ENCODE measurements at places on chromosomes 11 and 22. TPM values are rescaled to one million over a fixed set of nuclear protein-coding genes. Genes with fewer than 3 reads are reported as not detected.

GRCh38 chr22:33300165-33300564 lies 242.0 kb upstream of the SYN3 start:
- DNase-seq = no peak

DNA sequence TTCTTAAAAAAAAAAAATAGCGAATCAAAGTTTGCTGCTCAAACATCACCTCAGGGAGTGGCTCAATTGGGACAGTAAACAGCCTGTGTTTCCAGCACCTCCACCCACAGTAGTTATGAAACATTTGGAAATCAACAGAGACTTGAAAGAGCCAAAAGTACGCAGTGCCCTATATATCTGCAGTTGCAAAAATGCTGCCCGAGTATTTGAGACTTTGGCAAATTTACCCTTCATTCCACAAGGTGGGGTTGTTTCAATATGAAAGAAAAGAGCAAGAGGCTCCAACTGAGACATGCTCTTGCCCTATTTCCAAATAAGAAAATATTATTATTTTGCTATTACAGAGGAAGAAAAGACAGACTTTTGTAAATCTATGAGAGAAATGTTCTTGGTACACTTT lies 851.1 kb upstream of the RAG2 start:
- no peak for DNase-seq

GRCh38 chr11:2798951-2799761 lies 86.4 kb downstream of the CDKN1C start:
- DNase-seq = peak; percentile 56

DNA sequence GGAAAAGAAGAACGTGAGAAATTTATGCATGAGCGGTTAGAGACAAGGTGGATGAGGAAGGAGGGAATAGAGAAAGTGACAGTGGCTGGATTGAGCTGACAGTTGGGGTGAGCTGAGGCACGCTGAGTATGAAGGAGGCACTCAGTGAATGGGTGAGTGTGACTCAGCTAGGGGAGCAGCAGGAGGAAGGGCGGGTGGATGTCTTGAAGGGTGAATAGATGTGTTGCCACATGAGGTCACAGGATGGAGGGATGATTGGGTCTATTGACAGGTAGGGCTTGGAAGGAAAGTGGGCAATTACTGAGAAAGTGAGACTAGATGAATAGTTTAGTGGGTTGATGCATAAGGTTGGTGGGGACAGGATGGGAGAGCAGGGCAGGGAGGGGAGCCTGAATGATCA lies 8.0 kb downstream of the IFITM10 start:
- DNase-seq = peak; percentile 37

- DNase-seq = no peak
Observed at GRCh38 chr11:122159173-122159721, 43.2 kb upstream of the BLID start.

GRCh38 chr22:49284056-49284784 lies 543.5 kb downstream of the BRD1 start:
- peak; percentile 58 for DNase-seq

- DNase-seq = no peak
Observed at GRCh38 chr11:108486331-108486730, 11.9 kb downstream of the POGLUT3 start.

DNA sequence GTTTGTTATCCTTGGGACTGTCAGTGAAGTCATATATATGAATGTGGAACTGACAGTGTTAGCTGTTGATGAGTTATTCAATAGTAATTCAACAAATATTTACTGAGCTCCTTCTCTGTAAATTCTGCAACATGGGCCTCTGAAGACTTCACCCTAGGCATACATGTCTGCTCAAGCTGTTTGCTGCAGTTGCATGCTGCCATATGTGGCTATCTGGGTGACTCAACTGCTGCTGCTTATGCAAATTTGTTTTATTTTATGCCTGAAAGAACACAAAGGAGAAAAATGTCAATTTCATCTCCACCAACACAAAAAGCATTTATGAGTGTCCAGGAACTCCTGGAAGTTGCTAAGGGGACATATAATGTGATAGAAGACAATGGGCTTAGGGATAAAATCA lies 417.6 kb downstream of the AASDHPPT start:
- DNase-seq = no peak

GRCh38 chr22:40491990-40492631 lies 121.7 kb downstream of the SGSM3 start:
- no peak for DNase-seq

- DNase-seq = no peak
Observed at GRCh38 chr11:81104051-81104450, 1629.6 kb downstream of the FAM181B start.

- DNase-seq = no peak
Observed at GRCh38 chr22:43998679-43999264, 25.3 kb upstream of the PARVB start.

DNA sequence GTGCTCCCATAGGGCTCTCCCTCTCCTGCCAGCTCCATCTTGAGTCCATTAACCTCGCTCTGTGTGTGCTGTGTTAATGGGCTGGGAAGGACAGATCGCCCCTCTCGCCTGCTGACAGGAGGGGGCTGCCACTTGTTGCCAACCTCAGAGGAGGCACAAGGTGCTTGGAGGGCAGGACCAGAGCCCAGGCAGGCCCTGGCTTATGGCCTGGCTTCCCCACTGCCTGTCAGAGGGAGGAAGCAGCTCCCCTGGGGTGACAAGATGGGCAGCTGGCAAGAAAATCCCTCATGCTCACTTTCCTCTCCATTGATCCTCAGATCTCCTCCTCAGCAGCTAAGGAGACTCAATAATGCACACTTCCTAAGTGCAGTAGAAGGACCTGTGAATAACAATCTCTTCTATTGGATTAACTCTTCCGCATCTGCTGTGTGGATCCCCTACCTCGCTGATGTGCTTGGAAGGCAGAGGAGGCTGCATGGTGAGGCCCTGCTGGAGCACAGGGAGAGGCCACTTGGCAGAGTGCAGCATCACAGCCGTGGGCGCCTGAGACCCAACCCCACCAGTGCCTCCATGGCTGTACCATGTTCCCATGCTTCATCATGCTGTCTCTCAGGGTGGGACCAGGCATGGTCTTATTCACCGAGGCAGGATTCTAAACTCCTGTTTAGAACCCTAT lies 70.3 kb downstream of the TRIM29 start:
- no peak for DNase-seq

- no peak for DNase-seq
Observed at GRCh38 chr11:92222701-92223100, 1.9 kb upstream of the FAT3 start.

DNA sequence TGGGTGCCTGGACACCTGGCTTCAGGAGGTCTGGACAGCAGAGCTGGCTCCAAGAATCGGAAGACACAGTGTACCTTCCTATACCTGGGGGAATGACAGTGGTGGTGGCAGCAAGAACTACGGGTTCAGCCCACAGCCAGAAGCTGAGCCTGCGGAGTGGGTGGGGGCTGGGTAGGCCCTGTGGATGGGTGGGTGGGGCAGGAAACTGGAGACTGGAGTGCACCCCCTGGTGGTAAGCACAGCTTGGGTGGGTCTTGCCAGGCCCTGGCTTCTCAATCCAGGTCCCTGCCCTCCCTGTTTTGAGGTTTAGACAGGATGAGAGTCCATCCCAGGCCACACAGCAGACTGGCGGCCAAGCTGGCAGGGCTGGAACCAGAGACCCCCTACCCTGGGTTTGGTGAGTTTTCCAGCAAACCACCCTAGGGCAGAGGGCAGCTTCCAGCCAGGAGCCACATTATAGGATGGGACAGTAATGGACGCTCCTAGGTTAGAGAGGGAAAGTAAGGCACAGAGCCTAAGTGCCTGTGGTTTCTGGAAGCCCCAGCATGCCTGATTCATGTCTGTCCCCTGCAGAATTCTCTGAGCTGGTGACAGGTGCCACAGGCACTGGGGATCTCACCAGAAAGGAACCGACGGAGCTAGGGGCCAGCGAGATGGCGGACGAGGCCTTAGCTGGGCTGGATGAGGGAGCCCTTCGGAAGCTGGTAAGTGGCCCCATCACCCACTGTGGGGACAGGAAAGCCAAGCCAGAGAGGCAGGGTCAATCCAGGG lies 1.7 kb downstream of the SMTN start:
- no peak for DNase-seq

- DNase-seq = peak; percentile 65
Observed at GRCh38 chr11:65785319-65786007, 1.4 kb upstream of the OVOL1 start.

PPP1R14B gene
- total RNA-seq = 322 TPM

LSP1 gene
- 7.4 TPM for total RNA-seq

CCDC89 gene
- 0.26 TPM for total RNA-seq

CLDN5 gene
- not detected for total RNA-seq

ASRGL1 gene
- total RNA-seq = 6.0 TPM

DCHS1 gene
- total RNA-seq = 33.4 TPM

OR51E2 gene
- 0.97 TPM for total RNA-seq

PYGM gene
- total RNA-seq = 0.65 TPM

OR6A2 gene
- 0.19 TPM for total RNA-seq

KRTAP5-1 gene
- total RNA-seq = not detected

PGAP2 gene
- total RNA-seq = 14.4 TPM

NUP160 gene
- total RNA-seq = 19.3 TPM
